ENCODE measurements at places on chromosomes 2 and 18.

DNA sequence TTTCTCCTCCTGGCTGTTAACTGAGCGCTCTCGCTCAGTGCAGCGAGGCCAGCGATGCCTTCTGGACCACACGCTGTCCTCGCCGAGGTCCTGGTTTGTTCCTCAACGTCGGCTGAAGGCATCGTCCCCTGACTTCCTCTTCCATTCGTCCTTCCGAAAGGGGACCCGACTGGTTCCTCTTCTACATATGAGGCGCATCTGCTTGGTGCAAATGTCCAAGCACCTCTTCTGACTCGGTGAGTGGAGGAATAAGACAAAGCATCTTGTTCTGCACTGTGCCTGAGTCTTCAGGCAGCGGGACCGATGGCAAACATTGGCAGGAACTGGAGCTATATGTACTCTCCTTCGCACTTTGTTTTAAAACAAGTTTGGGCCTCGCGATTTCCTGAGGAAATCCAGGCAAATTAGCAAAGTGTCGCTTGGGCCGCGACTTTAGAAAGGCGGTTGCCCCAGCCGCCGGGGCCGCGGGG is 621 bp upstream of the KCNS3 start:
- DNase-seq: no peak

GRCh38 chr18:77191071-77191751 is 58.4 kb upstream of the GALR1 start:
- DNase-seq: no peak

DNA sequence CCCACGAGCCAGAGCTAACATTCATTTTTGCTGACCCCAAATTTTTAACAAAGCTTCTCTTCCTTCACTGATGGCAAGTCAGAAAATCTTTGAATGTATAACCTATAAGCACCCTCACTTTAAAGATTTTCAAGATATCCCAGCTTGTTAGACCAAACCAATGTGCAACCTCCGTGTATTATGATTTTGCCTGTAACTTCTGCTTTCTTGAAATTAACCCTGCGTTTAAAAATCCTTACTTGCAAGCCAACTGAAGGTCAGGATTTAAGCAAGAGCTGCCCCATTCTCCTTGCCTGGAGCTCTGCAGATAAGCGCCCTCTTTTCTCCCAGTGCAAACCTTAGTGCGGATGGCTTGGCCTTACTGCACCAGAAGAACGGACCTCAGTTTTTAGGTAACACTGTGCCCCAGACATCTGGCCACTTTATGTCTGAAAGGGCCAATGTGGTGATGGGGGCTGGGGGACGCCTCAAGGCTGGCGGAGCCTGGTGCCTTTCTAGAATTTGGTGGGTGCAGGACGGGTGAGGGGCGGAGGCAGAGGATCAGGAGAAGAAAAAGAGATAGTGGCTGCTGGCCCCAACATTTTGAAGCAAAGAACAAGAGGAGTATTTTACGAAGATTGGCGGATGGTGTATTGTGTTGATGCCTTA is 805 bp upstream of the TNFRSF11A start:
- no peak for DNase-seq

- DNase-seq: no peak
Measured at GRCh38 chr2:216879727-216880508, 20.1 kb upstream of the TNP1 start.

DNA sequence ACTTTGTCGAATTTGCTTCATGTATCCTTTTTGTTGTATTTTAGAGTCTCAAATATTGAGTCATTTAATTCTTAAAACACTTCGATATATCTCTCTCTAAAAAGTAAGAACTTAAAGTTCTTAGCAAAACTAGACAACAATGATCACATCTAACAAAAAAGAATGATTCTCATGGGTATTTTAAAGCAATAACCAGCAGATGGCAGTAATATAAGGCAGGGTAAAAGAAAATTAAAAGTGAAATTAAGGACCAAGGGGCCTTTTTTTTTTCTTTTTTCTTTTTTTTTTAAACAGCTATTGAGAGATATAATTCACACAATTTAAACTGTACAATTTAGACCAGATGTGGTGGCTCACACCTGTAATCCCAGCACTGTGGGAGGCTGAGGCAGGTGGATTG is 9.9 kb upstream of the AOX1 start:
- DNase-seq: no peak

DNA sequence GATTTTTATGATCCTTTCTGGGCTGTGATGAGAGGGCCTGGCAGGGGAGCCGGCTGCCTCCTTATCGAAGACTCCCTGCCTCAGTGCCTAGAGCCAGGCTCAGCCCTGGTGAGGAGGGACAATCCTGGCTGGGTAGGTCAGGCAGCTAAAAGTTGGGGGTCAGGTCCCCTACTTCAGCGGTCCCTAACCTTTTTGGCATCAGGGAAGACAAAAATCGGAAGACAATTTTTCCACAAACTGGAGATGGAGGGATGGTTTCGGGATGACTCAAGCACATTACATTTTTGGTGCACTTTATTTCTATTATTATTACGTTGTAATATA is 53.1 kb downstream of the HS1BP3 start:
- DNase-seq: no peak

- no peak for DNase-seq
Measured at GRCh38 chr2:191250400-191250799, 5.2 kb downstream of the MYO1B start.

DNA sequence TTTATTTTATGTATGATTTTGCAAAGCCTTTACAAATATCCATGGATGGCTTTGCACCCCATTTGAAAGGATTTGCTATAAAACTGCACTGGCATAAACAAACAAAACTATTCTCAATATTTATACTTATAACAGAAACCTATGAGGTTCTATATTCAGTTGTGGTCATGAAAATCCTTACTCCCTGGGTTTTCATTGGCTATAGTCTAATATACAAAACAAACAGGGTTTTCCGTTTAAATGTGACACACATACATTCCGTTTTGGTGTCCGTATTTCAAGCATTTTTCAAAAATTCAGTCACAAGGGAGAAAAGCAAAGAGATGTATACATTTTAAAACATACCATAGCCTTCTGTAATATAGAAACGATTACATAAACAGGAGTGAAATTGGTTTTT is 100.0 kb downstream of the TCF4 start:
- no peak for DNase-seq

DNA sequence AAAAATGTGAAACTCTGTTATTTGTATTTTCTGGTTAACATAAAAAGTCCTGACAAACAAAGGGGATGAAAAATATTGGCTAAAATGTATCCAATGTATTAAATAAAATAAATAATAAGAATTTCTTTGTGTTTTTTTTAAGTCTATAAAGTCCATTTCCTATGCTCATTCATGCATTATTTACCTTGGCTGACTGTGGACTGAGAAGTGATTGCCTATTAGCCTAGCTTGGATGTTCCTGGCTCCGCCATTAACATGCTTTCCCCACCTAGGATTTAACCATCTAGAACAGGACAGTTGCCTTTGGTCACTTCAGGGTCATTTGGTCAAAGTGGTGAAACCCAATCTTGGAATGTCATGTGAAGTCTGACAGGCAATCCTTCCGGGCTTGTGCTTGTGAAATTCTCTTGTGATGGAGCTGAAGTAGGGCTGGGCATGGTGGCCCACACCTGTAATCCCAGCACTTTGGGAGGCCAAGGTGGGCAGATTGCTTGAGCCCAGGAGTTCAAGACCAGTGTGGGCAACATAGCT is 60.4 kb upstream of the TANC1 start:
- DNase-seq: no peak

GRCh38 chr2:192952245-192952644 is 757.5 kb upstream of the TMEFF2 start:
- no peak for DNase-seq

GRCh38 chr2:218020281-218020680 is 17.5 kb upstream of the TNS1 start:
- DNase-seq: no peak

DNA sequence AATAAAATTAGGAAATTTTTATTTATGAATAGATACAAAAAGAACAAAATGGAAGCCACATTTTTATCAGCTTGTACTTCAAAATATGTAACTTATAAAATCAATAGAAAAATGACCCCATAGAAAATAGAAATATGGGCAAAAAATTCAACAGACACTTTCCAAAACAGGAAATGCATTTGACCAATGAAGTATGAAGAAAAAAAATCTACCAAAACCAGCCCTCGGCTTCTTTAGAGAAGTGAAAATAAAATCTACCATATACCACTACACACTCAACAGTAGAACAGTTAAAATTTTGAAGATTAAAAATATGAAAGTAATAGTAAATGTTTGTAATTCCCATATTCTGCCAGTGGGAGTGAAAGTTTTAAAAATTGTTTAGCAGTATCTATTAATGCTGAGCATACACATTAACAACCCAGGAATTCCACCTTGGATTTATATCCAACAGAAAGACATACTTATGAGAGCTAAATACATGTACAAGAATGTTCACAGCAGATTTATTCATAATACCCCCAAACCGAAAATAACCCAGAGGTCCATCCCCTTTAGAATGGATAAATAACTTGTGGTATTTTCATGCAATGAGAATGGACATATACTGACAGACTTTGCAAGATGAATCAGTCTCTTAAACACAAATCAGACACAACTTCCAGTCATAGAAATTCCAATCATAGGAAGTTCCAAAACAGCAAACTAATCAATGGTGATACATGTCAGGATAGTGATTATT is 318.0 kb downstream of the FIGN start:
- no peak for DNase-seq

DNA sequence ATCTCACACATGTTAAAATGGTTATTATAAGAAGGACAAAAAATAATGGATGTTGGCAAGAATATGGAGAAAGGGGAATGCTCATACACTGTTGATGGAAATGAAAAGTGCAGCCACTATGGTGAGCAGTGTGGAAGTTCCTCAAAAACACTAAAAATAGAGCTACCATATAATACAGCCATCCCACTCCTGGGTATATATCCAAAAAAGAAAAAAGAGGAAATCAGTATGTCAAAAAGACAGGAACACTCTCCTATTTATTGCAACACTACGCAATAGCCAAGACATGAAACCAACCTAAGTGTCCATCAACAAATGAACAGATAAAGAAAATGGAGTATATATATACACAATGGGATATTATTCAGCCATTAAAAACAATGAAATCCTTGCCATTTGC is 642.6 kb downstream of the RNF144A start:
- no peak for DNase-seq

- peak; percentile 79 for DNase-seq
Measured at GRCh38 chr18:55422456-55423180, 165.4 kb downstream of the TCF4 start.

DNA sequence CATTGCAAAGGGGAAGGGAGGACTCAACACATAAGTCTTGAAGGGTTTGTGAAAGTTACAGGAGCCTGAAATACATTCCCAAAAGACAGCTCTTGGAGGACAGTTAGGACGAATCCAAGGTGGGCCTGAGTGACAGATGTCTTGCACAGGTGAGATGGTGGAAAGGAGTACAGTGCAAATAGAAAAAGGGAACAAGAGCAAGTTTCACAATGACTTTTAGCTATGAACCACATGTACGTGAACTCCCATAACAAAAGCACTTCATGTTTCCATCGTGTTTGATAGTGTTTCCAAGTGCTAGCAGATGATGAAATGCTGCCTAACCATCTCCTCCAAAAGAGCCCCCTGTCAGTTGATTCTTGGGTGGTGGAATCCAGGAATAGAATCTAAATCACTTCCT is 1.8 kb downstream of the IL18RAP start:
- DNase-seq: no peak

- no peak for DNase-seq
Measured at GRCh38 chr2:174939046-174939445, 66.1 kb downstream of the CHN1 start.

- DNase-seq: peak; percentile 79
Measured at GRCh38 chr18:70289351-70290312, 787 bp downstream of the SOCS6 start.

GRCh38 chr2:117470311-117471095 is 344.0 kb upstream of the DDX18 start:
- no peak for DNase-seq

DNA sequence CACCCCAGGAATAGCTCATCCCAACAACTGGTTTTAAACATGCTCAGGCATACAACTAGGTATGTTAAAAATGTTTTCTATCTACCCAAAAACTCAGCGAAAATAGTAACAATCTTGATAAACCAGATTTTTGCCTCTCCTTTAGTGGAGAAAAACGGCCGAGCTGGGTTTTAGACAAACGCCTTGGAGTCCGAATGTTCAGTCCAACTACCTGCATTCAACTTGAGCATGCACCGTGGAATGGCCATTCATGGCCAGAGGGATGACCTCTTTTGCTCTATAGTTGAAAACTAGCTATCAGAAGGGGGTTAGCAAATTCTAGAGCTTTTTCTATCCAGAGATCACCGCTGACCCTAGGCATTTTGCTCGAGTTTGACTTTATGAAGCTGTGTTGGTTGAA is 30.8 kb downstream of the PDIA6 start:
- no peak for DNase-seq

DNA sequence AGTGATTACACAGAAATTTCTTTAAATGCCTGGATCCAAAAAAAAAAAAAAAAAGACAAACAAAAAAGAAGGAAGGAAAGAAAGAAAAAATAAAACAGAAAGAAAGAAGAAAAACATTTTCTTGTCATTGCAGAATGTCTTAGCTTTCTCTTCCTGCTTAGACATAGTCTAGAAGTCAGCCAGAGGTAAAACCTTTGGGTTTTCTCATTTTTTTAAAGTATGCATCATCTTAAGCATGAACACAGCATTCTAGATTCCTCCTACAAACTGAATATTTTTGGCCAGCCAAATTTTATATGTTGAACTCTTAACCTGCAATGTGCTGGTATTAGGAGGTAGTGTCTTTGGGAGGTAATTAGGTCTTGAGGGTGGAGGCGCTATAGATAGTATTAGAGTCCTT is 243.9 kb downstream of the TRIB2 start:
- no peak for DNase-seq

- DNase-seq: no peak
Measured at GRCh38 chr2:157480182-157480961, 36.5 kb upstream of the CYTIP start.

DNA sequence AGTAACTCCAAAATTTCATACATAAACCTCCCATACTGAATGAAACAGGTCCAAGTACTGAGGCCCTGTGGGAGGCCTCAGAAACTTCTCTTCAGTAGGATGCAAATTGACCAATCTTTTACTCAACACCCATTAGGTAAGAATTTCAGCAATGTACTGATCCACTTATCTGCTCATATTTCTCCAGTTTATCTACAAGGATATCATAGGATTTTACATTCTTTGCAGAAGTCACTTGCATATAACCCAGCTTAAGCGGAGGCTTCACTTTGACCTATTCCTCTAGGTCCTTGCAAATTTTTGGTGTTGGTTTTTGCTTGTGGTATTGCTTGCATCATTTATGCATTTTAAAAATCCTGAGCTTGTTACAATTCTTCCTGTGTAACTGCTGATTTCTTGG is 28.8 kb upstream of the SLC3A1 start:
- DNase-seq: no peak

GRCh38 chr2:159614534-159615366 is 1.6 kb downstream of the BAZ2B start:
- no peak for DNase-seq

DNA sequence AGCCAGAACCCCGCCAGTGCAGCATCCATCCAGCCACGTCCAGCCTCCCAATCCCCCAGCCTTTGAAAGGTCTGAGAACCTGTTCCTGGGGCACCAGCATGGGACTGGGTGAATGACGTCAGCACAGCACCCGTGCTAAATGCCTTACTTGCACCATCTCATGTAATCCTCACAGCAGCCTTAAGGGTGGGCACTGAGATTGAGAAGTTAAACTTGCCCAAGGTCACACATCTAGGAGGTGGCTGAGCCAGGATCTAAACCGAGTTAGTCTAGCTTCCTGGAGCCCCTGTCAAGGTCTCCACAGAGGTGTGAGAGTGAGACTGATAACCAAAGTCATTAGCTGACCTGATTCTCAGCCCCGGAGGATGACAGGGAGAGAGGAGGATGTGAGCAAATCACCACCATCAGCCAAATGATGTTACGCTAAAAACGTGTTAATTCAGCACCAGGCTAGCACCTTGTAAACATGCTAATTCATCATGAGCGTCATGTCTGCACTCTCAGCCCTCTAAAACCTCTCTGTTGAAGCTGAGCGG is 4.6 kb downstream of the CD8A start:
- no peak for DNase-seq

Measured in left forelimb (tissue), 1 donor.